ENCODE measurements at places on chromosomes 5 and 9.

DNA sequence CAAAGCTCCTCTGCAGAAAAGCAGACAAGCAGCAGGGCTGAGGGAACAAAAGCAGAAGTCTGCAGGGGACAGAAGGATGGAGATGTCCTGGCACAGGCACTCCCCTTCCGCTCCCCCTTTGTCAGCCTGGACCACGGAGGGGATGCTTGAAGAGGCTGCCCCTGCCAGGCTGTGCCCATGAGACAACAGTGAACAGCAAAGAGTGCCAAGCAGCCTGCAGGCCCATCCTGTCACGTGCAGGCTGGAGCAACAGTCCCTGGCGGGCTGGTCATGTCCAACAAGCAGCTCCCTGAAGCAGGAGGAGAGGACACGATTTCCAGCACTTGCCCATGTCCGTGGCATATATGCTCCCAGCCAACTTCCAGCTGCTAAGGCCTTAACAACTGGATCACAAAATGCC lies 132.3 kb downstream of the IRX2 start:
- no peak for DNase-seq

DNA sequence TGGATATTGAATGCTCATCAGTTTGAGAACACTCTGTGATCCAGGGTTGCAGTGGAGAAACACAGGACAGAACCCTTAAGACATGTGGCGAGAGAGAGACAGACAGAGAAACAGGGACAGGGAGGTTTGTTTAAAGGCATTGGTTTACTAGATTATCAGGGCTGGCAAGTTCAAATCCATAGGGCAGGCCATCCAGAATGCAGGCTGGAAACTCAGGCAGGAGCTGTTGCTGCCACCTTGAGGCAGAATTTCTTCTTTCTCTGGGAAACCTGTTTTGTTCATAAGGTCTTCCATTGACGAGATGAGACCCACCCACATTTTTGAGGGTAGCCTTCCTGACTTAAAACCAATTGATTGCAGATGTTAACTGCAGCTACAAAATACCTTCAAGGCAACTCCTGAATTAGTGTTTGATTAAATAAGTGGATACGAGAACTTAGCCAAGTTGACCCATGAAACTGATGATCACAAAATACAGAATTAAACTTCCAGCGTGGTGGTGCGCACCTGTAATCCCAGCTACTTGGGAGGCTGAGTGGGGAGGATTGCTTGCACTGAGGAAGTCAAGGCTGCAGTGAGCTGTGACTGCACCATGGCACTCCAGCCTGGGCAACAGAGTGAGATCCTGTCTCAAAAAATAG lies 55.9 kb downstream of the NSUN2 start:
- DNase-seq, result no peak

DNA sequence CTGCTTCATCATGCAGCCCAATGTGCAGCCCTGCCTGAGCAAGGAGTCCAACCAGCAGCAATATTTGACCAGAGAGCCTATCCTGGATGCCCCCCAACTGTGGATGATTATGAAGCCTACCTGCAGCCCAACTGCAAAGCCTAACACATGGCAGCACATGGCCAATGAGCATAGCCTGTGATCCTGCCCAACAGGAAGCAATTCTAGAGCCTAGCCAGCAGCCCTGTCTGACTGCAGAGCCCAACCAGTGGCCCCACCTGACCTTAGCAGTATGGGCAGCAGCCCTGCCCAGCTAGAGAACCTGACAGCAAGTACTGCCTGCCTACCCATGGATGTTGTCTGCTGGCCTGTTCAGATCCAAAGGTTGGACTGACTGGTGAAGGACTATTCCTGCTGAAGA lies 97.3 kb upstream of the SH3GL2 start:
- DNase-seq, result no peak

DNA sequence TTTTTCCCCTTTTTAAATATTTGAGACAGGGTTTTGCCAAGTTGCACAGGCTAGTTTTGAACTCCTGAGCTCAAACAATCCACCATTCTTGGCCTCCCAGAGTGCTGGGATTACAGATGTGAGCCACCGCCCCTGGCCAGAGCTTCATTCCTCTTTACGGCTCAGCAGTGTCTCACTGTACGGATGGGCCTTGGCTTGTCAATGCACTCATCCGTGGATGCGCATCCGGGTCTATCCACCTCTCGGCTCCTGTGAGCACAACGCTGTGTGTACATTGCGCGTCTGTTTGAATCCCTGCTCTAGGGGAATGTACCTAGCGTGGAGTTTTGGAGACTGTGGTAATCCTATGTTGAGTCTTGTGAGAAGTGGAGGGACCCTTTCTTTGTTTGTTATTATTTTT lies 10.9 kb upstream of the EGFL7 start:
- no peak for DNase-seq

Measured in T-helper 9 cell (primary cell).